ENCODE measurements at places on chromosomes 2 and 18.

DNA sequence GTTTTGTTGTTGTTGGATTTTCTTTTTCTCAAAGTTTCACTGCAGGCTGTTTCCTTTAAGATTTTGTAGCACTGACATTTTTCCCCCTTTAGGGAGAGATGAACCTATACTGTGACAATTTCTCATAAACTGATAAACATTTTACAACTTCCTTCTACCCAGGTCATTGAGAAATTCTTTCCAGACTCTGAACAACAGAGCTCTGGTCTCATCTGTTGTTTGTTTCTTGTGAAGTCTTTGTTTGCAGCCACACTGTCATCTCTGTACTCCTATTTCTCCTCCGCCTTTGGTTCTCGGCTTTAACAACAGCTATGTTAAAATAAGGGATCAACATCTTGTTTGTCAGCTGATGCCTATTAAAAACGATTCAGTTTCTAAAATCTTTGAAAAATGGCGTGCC lies 167.6 kb downstream of the VWC2L start:
- no peak for DNase-seq

GRCh38 chr2:119688616-119689015 lies 9.6 kb downstream of the TMEM177 start:
- DNase-seq = no peak

DNA sequence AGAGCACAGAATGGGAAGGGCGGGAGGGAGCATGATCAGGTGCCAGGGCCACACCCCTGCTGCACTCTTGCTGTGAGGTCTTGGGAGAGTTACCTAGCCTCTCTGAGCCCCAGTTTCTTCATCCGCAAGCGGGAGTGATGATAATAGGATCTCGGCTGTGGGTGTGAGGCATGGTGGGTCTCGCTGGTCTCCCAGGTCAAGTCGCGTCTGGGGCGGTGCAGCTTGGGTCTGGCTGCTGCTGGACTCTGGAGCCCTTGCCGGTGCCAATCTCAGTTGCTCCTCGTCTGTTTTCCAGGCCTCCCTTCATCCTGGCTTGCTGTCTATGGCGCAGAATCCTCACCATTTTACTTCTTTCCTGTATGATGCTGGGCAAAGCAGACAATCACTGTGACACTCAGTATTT lies 130.3 kb upstream of the RAB12 start:
- DNase-seq = no peak

- no peak for DNase-seq
These were observed 18.8 kb downstream of the MPPE1 start for GRCh38 chr18:11889284-11889683.

DNA sequence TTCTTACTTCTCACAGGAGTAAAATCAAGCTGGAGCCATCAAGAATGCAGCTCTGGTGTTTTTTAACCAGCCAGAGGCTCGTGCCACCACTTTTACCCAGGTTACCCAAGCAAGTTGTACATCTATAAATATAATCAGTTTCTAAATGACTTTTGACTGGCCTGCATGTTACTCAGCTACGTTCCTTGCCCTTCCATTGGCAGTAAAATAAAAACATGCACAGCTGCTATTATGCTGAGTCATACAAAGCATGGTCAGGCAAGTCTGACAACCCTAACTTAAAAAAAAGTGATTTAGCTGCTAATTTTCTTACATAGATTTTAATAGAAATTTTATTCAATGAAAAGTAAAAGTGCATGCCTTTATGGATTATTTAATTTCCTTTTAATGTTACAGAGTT lies 111.7 kb upstream of the CSRNP3 start:
- DNase-seq = no peak

GRCh38 chr18:80074697-80075096 lies 34.4 kb upstream of the ADNP2 start:
- DNase-seq = no peak

DNA sequence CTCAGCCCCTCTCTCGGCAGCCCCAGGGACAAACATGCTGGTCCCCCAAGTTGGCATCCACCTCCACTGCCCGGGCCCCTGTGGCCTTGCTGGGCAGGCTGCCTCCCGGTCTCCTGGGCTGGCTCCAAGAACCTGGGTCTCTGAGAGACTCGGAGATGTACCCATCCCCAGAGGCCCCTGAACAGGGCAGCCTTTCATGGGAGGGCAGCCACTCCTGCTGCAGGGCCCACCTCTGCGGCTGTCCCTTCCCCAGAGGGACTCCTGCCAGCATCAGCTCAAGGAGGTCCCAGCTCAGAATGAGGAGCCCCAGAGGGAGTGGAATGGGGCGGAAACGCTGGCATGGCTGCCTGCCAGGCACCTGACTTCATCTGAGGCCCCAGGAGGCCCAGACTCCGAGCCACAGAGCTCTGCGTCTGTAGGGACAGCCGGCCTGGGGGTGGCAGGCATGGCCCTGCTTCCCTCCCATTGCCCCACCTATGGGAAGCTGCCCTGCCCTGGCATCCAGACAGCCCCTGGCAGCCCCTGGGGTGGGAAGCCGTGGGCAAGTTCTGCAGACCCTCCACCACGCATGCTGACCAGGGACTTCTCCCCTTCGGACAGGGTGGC lies 857 bp upstream of the CROCC2 start:
- DNase-seq = no peak

- DNase-seq = no peak
These were observed 478.1 kb upstream of the ZNF804A start for GRCh38 chr2:184119989-184120800.

DNA sequence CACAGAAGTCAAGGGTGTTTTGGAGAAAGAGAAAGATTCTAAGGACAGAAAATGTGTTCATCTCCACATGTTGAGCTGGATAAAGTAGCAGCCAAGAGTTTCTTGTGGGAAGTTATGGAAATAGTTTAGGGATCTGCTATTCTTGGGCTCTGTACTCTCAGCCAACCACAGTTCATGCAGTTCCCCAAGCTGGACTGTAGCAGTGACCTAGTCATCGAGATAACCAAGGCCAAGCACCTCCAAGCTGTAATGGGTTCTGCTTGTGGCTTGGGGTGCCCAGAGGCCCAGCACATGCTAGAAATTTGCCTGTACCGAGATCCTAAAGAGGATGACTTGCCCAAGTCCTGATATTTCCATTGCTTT lies 91.9 kb upstream of the RASGRP3 start:
- DNase-seq = no peak

- DNase-seq = no peak
These were observed 90.0 kb upstream of the TNP1 start for GRCh38 chr2:216949700-216950413.

DNA sequence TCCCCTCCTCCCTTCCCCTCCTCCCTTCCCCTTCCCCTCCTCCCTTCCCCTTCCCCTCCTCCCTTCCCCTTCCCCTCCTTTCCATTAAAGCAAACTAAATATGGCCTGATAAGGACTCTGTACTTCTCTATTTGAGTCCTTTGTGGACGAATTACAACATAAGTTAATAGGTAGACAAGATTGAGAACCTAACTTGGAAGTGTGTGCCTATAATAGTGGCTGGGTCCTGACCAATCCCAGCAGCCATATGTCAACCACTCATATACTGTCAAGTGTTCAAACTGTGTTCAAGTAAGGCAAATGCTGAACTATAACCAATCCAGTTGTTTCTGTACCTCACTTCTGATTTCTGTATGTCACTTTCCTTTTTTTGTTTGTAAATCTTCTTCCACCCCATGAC lies 97.1 kb upstream of the RBMS1 start:
- DNase-seq = no peak

DNA sequence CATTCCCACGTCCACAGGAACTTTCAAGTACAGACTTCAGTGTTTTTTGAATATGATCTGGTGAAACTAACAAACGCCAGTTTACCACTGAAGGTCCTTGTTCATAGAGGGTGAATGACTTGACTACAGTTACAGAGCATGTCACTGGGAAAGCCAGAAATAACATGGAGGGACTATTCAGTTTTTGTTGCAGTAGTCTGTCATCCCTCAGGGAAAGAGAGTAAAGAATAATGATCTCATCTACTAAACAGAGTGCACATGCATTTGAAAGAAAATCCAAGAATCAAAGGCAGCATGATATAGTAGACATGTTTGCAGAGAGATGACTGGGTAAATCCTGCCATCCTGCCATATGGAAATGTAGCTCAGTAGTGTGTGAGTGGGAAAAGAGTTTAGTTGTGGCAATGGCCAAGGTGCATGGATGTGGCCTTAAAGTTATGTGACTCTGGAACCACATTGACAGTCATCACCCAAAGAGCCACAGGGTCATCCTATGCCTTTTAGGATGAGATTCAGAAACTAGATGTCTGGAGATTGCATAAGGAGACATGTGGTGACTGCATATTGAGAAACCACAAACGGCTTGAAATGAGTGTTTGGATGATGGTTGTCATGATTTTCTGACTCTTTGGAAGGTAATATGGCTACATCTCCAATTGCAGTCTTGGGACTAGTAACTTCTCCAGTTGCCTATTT lies 125.3 kb upstream of the ZEB2 start:
- DNase-seq = no peak

DNA sequence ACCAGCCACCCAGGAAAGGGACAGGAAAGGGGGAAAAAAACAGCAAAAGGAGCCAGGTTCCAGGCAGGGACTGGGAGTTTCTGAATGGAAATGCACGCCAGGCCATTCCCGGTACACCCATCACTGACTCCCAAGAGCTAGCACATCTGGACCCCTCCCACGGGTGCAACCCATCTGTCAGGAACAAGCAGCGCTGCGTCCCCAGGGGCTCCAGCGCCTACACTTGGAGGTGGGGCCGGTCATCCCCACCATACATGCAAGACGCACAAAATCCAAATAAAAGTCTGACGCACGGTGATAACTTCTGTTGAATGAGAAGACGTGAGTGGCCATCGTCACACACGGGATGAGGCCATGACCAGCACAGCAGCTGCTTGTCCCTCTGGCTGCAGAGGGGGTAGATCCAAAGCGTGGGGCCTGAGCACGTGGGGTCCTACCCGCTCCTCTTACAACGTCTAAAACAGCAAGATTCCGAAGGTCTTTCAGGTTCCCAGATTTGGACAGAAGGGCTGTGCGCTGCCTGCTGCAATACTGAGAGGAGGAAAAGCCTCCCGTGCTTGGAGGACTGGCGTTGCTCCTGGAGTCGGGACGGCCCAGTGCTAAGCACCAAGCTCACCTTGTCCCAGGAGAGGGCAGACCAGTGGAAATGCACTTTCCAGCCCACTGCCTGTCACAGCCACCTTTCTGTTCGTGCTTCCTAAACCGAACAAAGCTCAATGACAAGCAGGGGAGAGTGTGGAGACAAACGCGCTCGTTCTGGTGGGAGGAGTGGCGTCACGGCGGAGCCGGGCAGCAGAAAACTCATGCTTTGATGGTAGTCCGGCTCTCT lies 68.9 kb downstream of the NDUFA10 start:
- no peak for DNase-seq

- DNase-seq = no peak
These were observed 1355.5 kb downstream of the SUCLG1 start for GRCh38 chr2:83103613-83104012.

DNA sequence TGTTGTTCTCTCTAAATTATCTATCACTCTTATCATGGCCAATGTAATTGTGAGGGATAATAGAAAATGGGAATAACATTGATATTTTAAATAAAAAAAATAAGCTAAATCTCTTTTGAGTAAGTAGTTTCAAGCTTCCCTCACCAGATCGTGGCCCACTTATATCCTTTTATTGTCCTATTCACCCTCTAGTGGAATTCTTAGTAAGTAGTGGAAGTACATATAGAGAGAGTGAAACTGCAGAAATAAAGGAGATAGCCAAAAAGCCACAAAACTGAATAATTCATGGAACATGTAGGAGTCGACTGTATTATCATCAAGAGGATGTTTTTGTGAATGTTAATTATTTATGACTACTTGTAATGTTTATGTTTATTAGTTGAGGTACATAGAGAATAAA lies 66.1 kb upstream of the DTNA start:
- DNase-seq = no peak

DNA sequence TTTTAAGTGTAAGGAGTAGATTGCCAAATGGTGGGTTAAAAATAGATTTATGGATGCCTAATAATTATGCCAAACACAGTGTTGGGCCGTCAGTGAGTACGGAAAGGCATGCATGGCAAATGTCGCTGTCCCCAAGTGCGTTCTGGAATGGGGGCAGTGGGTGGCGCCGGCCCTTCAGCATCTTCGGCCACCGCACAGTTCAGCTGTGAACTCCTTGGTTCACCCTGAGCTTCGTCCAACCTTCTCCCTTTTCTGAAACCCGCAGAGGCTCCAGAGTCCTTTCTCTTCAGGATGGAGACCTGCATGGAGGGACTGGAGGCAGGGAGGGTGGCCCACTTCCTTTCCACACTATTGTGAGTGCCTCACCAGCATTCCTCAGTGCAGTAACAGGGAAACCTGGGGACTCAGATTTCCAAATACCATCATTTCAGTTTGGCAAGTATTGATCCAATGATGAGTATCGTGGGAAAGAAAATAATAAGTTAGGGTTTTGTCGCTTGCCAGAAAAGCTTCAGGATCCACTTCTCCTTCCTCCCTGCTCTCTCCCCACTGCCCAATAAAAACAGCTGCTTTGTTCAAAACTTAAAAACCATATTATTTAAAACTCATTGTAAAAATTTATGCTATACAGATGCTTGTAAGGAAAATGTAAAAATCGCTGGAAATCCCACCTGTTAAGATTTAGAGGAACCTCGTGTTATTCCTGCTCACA lies 74.6 kb upstream of the TXNDC2 start:
- peak; percentile 18 for DNase-seq

DNA sequence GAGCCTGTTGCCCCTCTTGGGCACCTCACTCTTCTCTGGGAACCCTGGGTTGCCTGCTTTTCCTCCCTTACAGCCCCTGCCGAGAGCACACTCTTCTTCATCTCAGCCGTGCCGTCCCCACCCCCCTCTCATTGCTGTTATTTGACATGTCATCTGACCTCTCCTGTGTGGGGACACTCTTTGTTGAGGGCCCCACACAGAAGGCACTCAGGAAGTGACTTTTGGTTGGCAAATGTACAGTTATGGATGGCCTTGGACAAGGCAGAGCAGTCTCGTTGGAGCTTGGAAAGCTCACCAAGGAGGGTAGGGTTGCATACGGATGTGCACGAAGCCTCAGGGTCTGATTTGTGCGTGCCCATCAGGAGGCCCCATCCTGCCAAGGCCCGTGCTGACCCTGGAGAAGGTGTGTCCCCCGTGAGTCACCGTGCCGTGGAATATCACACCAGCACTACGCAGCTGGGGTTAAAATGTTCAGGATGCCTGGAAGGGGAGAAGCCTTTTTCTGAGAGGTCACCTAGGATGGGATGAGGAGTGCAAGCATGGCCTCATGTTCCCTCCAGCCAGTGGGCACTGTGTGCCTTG lies 93.9 kb downstream of the CTIF start:
- no peak for DNase-seq

DNA sequence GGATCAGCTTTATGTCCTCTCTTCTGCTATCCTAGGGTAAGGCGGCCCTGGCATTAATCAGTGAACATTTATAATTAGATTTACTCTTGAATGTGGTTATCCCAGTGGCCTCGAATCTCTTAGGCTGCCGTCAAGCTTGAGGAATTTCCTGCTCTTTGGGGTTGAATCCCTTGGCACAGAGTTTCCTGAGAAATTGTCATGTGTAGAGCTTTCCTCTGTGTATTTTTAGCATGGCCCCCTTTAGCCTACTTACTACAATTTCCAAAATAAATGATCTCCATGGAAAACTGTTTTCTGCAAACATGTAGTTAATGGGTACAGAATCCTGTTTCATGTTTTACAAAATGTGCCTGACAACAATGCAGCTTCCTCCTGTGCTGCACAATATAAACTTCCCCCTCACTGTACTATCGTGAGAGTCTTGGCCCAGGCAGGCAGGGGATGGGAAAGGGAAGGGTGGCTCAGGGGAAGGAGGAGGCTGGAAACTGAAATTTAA lies 18.1 kb downstream of the NCAPH start:
- no peak for DNase-seq

All from midbrain (tissue), 1 donor.